Foreskin fibroblast (primary cell): ENCODE measurements at places on chromosomes 11 and 22.

GRCh38 chr22:44495629-44496028 lies 2.4 kb downstream of the RTL6 start:
- no peak for DNase-seq

DNA sequence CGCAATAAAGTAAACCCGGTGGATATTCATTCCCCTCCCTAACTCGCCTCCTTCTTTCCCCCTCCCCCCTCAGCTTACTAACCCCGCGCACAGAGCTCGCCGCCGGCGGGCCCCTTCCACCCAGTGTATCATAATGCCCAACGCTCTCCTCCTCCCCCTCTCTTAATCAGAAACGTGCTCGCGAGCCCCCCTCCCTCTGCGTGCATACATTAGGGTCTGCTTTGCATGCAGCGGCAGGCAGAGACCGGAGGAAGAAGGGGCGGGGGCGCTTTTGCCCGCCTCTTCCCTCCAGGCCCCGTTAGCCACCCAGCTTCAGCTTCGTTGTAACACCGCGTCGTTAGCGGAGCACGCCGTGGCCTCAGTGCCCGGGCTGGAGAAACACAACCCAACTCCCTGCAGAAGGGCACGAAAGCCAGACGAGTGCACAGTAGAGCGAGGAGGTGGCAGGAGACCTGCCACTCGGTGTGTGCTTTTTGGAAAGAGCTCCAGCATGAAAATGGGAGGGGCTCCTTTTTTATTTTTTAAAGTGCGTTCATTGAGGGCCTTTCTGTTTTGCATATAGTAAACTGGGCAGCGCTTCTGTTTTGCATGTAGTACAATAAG lies 901 bp upstream of the KMT2A start:
- peak; percentile 27 for DNase-seq

DNA sequence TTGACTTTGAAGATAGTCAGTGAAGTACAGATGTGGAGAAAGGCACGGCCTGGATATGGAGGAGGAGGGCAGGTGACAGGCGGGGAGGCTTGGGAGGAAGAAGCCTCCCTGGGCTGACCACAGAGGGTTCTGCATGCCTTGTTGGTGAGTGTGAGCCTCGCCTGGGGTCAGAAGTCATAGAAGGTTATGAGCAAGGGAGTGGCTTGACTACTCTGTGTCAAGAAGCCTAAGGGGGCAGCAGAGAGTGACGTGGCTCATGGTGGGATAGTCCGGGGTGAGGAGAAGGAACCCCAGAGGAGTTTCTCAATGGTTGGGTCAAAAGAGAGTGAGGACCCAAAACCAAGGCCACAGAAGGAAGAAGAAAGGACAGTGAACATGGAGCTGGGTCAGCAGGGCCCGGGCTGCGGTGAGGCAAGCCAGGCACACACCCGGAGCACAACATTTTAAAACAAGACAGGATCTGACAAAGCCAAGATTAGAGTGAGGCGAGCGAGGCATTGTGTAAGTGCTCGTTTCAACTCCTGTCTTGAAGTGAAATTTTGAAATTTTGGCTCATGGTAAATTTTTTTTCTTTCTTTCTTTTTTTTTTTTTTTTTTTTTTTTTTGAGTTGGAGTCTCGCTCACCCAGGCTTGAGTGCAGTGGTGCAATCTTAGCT lies 31.9 kb downstream of the PDGFB start:
- DNase-seq = peak; percentile 46

- peak; percentile 67 for DNase-seq
Measured at GRCh38 chr11:47917599-47918369, 62.6 kb upstream of the PTPRJ start.

DNA sequence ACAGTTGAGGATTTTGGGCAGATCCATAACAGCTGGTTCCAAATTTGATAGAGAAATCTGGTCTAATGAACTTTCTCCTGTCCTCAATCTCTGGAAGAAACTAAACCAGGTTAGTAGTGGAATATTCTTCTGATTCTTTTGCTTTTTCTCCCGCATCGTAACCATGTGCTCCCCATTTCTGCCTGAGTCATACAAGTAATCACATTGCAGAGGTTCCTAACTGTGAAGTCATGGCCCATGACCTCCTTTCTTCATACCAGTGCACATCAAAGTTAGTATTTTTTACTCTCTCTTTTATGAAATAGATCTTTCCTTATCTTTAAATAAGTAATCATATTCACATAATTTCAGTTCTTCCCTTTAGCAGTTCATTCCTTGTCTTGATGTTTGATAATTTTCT lies 249.0 kb downstream of the DYNC2H1 start:
- DNase-seq = peak; percentile 82

- DNase-seq = no peak
Measured at GRCh38 chr11:115132436-115133228, 371.6 kb downstream of the CADM1 start.

DNA sequence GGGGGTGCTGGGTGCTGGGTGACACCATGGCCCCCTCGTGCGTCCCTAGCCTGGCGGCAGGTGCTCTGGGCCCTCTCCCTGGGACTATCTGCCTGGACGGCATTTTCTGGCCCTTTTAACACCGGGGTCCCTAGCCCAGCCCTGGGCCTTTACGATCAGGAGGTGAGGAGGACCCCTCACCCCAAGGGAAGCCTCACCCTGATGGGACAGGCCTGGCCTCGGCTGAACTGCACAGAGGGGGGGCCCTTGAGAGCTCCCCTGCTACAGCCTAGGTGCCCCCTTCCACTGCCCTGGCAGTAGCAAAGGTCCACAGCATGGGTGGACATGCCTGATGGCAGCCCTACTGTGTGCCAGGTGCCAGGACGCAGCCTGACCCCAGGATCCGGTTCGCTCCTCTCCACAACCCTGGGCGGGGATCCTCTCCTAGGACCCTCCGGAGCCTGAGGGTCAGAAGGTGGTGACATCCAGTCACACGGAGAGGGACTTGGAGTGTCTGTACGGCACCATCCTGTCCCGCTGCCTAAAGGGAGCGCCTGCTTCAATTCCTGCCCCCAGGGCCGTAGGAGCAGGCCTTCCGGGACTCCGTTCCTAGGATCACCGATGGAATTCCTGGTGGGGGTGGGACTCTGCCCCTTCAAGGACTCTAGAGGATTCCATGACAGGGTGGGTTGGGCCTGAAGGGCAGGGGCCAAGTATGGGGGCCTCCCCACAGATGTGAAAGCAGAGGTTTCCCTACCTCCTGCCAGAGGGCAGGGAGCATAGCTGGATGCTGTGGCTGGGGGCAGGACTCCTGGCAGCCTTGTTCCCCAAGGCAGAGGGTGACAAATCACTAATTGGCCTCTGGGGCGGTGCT lies 33.0 kb upstream of the TH start:
- no peak for DNase-seq

GRCh38 chr11:91174193-91174592 lies 951.3 kb upstream of the CHORDC1 start:
- no peak for DNase-seq

GRCh38 chr11:64852804-64853509 lies 8.5 kb upstream of the CDC42BPG start:
- DNase-seq = no peak
